LNCaP clone FGC (cell line): ENCODE measurements at places on chromosomes 12 and 14.

- DNase-seq, result no peak
Observed at GRCh38 chr12:119385659-119386058, 51.1 kb downstream of the CCDC60 start.

- DNase-seq, result no peak
Observed at GRCh38 chr14:80959496-80959895, 4.1 kb downstream of the TSHR start.

DNA sequence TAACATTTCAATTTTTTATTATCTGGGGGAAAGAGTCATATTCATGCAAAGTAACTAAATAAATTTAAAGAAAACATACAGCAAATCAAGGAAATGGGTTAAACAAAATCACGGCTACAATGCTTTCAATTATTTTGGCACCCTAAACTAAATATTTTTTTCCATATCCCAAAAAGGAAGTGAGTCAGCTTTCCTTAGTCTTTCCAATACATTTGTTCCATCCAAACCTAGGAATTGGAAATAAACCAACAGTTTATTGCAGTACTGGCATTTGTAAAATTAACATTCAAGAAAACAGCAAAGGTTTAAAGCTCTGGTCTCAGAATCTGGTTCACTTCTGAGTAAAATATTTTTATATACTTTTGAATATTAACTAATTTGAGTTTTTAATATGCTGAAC, 89.2 kb downstream of the BCL2L14 start:
- no peak for DNase-seq

GRCh38 chr14:20327005-20327869, 5.8 kb downstream of the CCNB1IP1 start:
- DNase-seq, result peak; percentile 39

GRCh38 chr14:61254808-61255526, 26.2 kb downstream of the TMEM30B start:
- DNase-seq, result no peak

- DNase-seq, result no peak
Observed at GRCh38 chr12:118500299-118500698, 123.9 kb downstream of the SUDS3 start.

GRCh38 chr12:66688846-66689439, 10.1 kb upstream of the GRIP1 start:
- DNase-seq, result peak; percentile 28

GRCh38 chr14:39303115-39303514, 69.4 kb downstream of the MIA2 start:
- peak; percentile 13 for DNase-seq

DNA sequence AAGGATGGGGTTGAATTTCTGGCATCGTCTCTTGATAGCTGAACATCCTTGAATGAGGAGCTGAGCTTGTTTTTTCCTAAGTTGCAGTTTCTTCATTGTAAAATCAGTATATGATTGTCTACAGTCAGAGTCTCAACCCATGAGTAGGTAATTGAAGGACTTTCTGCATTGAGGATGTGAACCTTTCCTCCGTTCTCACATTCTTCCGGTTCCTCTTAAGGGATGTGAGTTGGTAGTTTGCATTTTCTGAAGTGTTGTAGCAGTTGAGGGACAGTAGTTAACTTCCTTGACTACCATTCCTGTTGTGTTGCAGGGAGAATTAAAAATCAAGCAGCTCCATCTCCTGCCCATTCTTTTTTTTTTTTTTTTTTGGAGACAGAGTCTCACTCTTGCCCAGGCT, 19.1 kb downstream of the TPCN1 start:
- DNase-seq, result no peak

DNA sequence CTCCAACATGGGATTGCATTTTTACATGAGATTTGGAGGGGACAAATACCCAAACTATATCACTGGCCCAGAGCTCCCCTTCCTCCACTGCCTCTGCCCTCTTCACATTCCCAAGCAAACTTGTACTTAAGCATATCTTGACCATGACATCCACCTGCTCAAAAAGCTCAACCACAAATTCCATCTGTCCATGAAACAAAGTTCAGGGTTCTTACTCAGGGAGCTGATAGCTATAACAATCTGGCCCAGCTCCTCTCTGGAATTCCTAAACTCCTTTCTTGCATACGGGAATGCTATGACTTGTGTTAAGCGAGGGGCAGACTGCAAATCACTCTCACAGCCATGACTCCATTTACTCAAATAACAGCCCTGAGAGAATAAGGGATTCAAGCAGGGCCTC, 152.1 kb downstream of the GALC start:
- no peak for DNase-seq

DNA sequence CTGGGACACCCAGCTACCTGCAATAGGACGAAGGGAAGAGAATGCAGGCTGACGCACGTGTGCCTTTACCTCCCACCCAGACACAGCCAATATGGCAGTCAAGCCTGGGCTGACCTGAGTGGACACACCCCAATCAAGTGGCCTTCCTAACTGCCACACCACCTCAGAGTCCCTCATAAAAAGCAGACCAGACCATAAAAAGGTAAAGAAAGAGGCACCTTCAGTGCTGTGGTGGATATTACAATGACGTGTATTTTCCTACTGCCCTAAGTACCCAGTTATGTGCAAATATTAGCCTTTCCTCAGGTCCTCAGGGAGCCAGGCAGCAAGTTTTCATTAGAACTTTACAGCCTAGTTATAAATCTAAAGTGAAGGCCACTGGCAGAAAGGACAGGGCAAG, 75.8 kb downstream of the KCNK10 start:
- peak; percentile 18 for DNase-seq

GRCh38 chr14:34300330-34300729, 161.7 kb downstream of the SPTSSA start:
- DNase-seq, result no peak

GRCh38 chr12:28424965-28425364, 234.7 kb downstream of the CCDC91 start:
- no peak for DNase-seq

GRCh38 chr14:105071326-105071725, 6.1 kb upstream of the GPR132 start:
- DNase-seq, result no peak

GRCh38 chr14:30242744-30243143, 315.1 kb upstream of the PRKD1 start:
- no peak for DNase-seq

DNA sequence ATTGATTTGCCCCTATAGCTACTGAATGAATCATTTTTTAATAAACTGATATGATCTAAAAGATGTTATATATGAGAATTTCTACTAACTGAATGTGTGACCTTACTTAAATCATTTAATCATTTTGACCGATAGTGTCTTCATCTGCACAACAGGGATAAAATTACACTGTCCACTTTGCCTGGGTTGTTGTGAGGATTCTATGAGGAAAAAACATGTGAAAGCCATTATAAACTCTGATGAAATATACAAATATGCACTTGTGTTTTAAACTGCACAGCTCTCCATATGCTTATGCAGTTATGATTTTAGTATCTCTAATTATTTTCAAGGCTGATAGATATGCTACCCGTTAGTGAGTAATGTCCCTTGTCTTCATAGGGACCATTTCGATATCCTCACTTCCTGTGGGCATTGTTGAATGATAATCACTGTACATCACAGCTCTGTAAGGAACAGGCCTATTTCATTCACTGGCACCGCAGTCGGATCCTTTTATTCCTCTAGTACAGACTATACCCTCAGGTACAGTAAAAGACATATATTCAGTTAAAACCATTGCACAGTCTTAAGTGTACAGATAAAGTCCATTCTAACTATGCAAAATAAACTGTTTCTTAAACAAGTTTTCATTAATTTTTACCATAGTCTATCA, 88.7 kb upstream of the RAP1B start:
- DNase-seq, result no peak

- DNase-seq, result no peak
Observed at GRCh38 chr12:98587084-98587483, 6.4 kb upstream of the SLC25A3 start.

- no peak for DNase-seq
Observed at GRCh38 chr12:88308825-88309224, 166.7 kb downstream of the TMTC3 start.

- DNase-seq, result no peak
Observed at GRCh38 chr14:61255968-61256367, 25.2 kb downstream of the TMEM30B start.
